ENCODE measurements at places on chromosomes 5 and 9.

DNA sequence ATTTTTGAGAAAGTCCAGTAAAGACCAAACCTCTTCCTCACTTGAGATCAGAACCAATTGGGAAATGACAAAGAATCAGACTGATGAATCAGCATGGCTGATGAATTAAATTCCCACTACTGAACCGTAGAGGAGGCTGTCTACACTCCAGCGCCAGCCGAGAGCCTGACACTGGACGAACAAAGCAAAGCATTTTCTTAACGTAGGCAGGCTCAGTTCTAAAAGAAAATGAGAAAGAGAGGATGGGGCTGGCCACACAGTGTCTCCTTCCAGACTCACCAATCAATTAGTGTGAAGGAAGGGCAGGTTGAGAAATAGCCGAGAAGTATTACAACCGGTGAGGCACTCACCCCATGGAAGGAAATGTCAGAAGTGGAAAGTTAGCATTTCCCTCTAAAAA lies 49.4 kb downstream of the ITGA1 start:
- DNase-seq, result no peak

DNA sequence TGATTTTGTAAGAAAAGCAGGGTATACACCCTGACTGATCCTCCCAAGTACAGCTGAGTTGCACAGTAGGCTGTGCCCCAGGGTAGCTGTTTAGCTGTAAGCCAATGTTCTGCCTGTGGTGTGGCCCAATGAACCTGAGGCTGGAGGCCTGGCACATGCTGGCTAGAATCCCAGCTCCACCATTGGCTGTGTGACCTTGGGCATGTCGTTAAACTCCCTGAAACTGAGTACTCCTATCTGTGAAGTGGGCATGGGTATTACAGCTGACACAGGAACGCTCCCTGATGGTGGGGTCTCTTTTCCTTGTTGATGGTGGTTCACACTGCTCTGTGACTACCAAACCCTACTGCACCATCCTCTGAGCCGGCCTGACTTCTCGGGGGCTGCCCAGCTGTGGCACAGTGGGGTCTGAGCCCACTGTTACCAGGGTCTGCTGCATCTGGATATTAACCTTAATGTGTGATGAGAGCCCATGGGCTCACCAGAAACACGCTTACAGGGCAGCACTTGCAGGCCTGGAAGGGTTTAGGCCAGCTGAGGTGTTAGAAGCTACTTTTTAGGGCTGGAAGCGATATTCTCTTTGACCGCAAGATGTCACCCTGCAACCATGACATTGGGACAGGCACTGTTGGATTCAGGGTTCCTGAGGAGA lies 7.0 kb upstream of the GADD45G start:
- DNase-seq, result peak; percentile 28

GRCh38 chr5:121968910-121969607 lies 7.3 kb downstream of the SRFBP1 start:
- no peak for DNase-seq

- no peak for DNase-seq
Observed at GRCh38 chr9:7300484-7300883, 499.1 kb downstream of the DMAC1 start.

DNA sequence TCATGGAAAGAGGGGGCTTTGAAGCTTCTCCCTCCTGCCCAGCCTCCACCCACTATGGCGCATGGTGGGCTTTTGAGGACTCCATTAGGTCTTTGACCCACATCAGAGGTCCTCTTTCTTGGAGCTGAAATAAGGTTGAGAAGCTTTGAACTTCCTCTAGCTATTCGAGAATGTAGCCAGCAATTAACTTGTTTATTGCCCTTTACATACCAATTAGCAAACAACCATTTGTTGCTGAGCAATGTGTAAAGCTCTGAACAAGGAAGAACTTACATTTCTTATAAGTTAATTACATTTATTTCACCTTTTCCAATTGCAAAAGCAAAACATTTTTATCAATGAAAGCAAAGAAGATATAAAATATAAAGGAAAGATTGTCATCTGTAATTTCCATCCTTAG lies 30.5 kb upstream of the FOXB2 start:
- DNase-seq, result no peak

GRCh38 chr5:151062405-151063141 lies 18.3 kb downstream of the TNIP1 start:
- DNase-seq, result no peak

DNA sequence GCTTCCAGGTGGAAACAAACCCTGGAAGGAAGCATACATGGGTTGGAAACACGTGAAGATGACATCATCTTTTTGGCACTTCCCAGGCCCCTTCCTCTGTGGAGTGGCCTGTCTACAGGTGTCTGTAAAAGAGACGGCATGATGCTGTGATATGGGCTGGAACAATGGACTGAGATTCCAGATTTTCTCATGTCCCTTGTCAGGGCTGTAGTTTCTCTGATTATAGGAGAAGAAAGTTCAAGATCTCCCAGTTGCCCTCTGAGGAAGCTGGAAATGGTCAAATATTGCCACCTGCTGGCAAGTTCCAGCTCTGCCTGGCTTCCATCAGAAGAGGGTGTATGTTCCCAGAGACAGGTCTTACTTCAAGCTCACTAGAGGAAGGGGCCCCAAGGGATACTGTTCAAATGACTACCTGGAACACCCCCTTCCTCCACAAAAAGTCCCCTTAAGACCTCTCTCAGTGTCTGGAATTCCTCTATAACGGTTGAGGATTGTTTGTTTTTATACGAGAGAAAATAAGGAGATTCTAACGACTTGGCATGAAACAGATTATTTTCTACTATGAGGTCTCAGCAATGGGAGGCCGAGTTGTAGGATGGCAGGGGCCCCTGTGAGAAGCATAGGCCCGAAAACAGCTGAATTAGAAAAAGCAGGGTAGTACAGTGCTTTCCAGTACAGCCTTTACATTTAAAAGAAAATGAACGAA lies 7.3 kb upstream of the ANXA6 start:
- DNase-seq, result peak; percentile 68

GRCh38 chr5:141870228-141870627 lies 8.0 kb downstream of the PCDH1 start:
- no peak for DNase-seq

- DNase-seq, result no peak
Observed at GRCh38 chr9:123893115-123893514, 36.8 kb downstream of the DENND1A start.

GRCh38 chr9:87836951-87837705 lies 45.5 kb upstream of the SPATA31E1 start:
- DNase-seq, result no peak

DNA sequence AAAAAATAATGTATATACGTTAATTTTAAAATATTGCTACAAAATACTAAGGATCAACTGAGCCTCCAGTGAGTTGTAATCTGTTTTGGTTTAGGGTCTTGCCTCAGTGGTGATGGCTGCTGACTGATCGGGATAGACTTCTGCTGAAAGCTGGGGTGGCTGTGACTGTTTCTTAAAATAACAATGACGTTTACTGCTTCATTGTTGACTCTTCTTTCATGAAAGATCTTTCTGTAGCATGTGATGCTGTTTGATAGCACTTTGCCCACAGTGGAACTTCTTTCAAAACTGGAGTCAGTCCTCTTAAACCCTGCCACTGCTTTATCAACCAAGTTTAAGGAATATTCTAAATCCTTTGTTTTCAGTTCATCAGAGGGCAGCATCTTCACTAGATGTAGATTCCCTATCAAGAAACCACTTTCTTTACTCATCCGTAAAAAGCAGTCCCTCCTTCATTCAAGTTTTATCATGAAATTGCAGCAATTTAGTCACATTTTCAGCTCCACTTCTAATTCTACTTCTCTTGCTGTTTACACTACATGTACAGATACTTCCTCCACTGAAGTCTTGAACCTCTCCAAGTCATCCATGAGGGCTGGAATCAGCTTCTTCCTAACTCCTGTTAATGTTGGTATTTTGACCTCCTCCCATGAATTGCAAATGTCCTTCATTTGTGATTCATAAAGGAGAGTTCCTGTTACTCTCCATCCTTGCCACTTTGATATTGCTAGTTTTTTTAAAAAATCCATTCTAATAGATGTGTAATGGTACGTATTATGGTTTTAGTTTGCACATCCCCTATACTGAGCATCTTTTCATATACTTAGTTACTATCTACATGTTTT lies 41.5 kb upstream of the PTPDC1 start:
- no peak for DNase-seq

- DNase-seq, result no peak
Observed at GRCh38 chr9:19901586-19901985, 112.7 kb upstream of the SLC24A2 start.

- DNase-seq, result no peak
Observed at GRCh38 chr5:130425424-130425823, 521.2 kb downstream of the CHSY3 start.

DNA sequence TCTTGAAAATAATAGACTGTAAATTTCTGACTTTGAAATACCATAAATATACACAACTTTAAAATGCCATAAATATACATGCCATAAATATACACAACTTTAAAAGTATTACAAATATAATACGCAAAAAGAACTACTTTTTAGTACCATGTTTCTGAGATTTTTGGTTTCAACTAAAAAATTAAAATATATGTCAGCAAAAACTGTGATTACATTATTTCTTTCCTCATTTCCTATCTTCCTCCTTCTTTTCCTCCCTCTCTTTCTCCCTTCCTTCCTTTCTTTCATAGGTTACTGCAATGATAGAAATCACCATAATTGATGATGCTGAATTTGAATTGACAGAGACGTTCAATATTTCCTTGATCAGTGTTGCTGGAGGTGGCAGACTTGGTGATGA lies 200.5 kb downstream of the ADGRV1 start:
- no peak for DNase-seq

GRCh38 chr5:178349625-178350353 lies 117.2 kb upstream of the PHYKPL start:
- no peak for DNase-seq

DNA sequence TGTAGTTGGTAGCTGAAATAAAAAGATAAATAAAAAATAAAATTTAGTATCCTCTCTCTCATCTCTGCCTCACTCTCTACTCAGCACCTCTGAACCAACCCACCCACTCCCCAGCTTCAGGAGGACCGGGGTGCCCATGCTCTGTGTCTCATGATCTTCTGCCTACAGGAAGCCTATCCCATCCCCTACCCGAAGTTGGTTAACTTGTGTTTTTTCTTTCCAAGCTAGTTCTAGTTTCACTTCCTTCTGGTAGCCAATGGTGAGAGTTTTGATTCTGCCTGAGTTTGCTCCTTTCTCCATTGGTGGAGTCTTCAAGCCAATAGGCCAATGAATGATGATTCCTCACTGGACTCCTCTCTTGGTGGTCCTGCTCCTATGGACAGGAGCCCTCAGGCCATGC lies 32.1 kb downstream of the SNX24 start:
- DNase-seq, result no peak

- no peak for DNase-seq
Observed at GRCh38 chr5:174159327-174160114, 114.0 kb downstream of the NSG2 start.

- DNase-seq, result no peak
Observed at GRCh38 chr5:149999359-149999758, 1.1 kb downstream of the TIGD6 start.

GRCh38 chr5:2207416-2208238 lies 324.9 kb upstream of the IRX4 start:
- DNase-seq, result no peak

- DNase-seq, result no peak
Observed at GRCh38 chr5:35709688-35710087, 92.0 kb downstream of the SPEF2 start.

DNA sequence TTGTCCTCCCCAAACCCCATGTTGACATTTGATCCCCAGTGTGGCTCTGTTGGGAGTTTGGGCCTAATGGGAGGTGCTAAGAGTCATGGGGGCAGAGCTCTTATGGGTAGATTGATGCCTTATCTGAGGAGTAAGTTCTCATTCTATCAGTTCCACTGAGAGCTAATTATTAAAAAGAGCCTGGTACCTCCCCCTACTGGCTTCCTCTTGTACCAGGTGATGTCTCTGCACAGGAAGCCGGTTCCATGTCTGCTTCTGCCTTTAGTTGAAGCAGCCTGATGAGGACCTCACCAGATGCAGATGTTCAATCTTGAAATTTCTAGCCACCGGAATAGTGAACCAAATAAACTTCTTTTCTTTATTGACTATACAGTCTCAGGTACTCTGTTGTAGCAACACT lies 10.8 kb downstream of the GABRB2 start:
- DNase-seq, result no peak

DNA sequence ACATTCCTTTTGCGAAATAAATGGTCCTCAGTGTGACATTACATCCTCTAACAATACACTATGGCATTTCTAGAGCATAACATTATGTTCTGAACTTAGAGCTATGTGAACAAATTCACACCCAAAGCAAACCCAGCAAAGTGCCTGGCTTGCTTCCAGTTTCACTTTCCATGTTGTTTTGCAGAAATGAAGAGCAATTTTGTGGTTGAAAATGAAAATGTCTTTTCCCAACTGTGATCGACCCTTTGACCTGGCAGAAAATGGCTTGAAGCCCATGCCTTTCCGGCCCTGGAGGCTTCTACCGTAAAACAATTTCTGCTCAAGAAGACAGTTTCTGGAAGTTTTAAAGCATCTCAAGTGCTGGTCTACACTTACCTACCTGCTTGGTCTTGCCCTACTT lies 344.7 kb upstream of the RGMB start:
- no peak for DNase-seq

DNA sequence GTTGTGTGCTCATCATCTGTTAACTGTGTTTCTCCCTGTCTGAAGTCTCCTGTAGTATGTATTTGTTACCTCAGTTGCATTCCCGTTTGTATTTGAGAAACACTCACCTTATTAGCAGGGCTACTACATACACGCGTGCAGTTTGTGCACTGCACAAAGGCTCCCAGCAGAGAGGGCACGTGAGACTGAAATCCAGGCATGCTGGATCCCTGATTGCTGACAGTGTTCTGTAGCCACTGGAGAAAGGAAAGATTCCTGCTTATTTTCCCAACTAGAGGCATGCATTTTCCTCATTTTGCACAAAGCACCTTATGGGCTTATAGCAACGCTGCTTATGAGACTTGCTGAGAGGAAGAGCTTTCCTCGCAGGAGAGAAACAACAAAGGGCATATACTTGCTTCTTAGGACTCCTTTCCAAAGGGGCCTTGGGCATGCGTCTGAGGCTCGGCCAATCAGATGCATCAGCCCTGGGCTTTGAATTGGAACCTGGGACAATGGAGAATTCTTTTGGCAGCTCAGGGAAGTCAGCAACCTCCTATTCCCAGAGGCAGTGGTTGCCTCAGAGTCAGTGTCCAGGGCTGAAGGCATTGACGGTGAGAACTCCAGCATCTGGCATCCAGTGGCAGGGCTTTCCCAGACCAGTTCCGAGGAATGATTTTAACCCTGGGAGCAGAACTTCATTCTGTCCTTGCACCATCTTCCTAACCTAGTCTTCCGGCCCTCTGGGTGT lies 9.9 kb upstream of the MEGF10 start:
- no peak for DNase-seq

DNA sequence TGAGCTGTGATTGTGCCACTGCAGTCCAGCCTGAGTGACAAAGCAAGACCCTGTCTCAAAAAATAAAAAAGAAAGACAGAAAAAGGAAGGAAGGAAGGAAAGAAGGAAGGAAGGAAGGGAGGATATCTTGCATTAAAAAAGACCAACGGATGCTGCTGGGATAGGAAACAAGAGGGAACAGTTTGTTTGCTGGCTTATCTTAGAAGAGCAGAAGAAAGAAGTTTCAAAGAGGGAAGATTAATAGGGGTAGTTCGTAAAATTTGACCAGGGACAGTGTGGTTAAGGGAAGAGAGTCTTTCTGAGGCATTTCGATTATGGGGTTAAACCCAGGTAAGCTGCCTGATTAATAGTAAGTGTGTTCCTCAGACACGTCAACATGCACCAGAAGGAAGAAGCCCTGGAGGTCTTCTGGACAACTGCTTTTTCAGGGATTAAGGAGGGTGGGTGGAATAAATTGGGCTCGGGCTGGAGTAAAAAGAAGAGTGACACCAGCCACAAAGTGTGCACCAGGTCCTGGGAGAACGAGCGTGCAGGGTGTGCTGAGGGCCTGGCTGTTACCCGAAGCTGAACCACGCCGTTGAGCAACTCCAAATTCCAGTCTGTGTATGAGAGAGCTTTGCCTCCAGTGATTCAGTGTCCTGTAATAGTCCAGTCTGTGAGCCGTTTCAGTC lies 24.8 kb downstream of the FYB1 start:
- no peak for DNase-seq
